ENCODE measurements at places on chromosomes 7 and 10. TPM values are rescaled to one million over a fixed set of nuclear protein-coding genes. Genes with fewer than 3 reads are reported as not detected.

The MCM10 gene
- polyA plus RNA-seq, result 0.11 TPM

The GIMAP7 gene
- 34.6 TPM for polyA plus RNA-seq

The SPDYE6 gene
- not detected for polyA plus RNA-seq

The HYAL4 gene
- not detected for polyA plus RNA-seq

The ANKRD22 gene
- not detected for polyA plus RNA-seq

The MSMB gene
- polyA plus RNA-seq, result not detected

The HTR7 gene
- polyA plus RNA-seq, result not detected

DNA sequence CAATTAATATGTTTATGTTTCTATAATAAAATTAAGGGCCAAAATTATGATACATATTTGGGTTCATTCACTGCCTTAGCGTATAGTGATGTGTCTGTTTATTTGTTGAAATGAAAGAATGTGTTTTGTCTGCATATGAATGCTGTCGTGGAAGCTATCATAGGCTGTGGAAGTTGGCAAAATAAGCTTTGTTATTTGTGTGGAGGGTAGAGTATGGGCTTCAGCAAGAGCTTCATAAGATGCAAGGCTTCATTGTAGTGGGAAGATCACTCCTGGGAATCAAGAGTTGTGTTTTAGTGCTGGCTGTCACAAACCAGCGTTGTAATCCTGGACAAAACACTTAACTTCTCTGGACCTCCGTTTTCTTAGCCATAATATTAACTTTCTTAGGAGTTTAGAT is 2.5 kb downstream of the SLK start:
- no peak for DNase-seq

GRCh38 chr10:16789261-16789660 is 28.0 kb downstream of the RSU1 start:
- DNase-seq, result no peak

DNA sequence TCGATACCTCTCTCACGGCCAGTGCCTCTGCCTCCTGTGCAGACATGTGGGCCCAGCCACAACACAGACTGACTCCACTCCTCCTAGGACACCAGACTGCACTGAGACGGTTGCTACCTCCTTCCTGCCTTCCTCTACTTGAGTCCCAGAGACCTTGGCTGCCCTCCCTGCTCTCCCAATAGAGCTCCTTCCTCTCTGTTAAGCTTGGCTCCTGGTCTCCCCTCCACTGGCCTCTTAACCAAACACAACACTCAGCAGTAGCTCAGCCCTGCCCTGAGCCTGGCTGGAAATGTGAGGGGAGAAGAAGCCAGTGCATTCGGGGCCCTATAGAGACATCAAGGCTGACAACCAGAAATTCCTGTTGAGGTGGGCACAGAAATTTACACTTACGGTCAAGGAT is 102.0 kb downstream of the HTR5A start:
- no peak for DNase-seq

GRCh38 chr7:31052487-31052840 is 356 bp downstream of the ADCYAP1R1 start:
- no peak for DNase-seq

DNA sequence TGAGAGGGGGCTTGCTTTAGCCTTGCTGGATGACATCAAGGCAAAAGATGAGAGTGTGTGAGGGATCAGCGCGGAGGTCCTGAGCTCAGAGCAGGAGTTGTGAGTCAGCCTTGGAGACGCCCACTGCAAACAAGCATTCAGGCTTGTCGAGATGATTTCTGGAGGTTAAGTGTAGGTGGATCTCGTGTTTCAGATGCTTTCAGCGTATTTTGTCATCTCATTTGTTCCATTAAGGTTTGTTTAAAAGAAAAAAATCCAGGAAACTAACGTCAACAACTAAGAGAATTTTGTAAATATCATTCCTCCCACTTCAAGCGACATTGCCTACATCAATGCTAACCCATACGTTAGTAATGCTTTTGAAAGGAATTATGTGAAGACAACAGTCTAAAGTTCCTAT is 715.4 kb upstream of the NRP1 start:
- no peak for DNase-seq

Measured in heart left ventricle (tissue), 16 donors.